CD4-positive, alpha-beta T cell treated with Interleukin-17A for 1 hour (primary cell): ENCODE measurements at places on chromosomes 2 and 18.

DNA sequence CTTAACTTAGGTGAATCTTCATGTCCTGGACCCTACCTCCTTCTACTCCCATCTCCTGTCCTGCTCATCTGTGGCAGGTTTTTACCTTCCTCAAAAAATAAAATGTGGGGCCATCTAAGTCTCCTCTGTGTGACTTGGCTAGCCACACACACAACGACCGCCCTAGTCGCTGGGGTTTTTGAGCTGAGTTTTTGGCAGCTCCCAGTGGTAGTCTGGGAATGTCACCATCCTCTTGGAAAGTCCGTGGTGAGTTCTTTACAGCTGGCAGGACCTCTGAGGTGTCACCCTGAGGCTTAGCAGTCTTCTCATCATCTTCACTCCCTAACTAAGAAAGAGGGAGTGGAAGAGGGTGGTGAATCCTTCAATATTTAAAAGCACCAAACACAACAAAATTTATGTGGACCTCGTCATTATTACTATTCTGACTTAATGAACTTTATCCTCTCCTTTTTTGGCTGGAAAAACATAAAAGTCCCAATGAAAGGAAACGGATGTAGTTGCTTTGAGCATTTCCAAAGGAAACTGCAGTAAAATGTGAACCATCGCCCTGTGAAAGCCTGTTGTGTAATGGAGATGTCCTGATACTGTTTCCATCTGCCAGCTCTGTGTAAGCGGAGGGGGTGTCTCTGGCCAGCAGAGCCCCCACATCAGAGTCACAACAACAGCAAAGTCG, 78.6 kb downstream of the VAPA start:
- no peak for DNase-seq

DNA sequence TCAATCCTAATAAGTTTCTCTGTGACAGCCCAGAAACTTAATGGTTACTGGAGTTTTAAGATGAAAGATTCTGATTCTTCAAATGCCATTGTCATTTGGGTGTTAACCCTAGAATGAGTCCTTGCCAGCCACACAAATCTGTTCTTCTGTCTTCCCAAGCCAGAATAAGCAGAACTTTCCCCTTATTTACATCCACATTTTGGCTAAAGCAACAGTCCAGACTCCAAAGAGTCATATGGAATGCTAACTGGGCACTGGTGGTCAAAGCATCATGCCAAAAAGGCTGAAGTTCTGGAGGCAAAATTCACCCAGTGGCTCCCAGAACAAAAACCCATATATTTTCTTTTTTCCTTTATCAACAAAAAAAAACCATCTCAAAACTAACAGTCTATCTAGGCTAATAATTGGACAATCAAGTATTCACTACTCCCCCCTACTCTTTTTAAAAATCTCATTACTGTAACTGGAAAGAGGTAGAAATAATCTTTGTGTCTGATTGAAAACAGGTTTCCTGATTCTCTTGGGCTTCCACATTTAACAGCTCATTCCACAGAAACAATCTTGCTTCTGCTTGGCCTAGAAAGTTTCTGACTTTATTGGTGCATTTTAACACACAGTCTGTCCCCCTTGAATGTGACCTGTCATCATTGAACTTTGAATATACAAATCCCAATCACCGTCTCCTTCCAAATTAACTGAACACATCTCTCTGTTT, 89.6 kb upstream of the SETBP1 start:
- DNase-seq: no peak

DNA sequence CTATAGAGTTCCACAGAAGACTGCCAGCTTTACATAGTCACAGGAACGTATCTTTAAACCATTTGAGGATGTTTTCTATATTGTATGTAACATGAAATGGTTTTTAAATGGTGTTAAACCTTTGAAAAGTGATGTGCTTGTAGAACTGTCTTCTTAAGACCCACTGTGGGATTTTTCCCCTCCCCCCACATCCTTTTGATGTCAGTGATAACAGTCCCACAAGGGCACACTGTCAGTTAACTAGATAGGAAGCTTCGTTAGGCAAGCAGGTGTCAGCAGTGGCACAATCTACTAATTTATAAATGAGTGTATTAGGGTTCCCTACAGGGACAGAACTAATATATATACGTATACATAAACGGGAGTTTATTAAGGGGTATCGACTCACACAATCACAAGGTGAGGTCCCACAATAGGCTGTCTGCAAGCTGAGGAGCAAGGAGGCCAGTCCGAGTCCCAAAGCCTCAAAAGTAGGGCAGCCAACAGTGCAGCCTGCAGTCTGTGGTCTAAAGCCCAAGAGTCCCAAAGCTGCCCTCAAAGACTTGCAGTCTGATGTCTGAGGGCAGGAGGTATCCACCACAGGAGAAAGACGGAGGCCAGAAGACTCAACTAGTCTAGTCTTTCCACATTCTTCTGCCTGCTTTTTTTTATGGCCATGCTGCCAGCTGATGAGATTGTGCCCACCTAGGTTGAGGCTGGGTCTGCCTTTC, 23.8 kb upstream of the HNRNPLL start:
- peak; percentile 77 for DNase-seq

GRCh38 chr2:234291765-234292204, 205.1 kb downstream of the ARL4C start:
- DNase-seq: peak; percentile 75
